ENCODE measurements at places on chromosomes 1 and 21.

DNA sequence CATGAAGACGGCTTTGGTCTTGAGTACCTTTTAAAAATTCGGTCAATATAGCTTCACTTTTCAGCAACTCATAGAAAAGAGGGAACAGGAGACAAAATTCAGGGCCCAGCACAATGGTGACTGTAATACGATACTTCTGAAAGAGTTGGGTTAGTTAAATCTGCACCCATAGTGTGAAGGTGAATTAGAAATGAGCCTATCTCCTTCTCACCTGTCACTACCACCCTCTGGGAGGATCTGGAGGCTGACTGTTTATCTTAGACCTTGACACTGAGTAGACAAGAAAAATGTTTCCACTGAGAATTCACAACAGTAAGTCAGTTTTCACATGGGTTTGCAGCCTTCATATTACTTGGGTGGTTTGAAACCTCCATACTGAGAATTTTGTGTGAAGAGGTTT is 57.9 kb upstream of the HMGB4 start:
- DNase-seq, result no peak

DNA sequence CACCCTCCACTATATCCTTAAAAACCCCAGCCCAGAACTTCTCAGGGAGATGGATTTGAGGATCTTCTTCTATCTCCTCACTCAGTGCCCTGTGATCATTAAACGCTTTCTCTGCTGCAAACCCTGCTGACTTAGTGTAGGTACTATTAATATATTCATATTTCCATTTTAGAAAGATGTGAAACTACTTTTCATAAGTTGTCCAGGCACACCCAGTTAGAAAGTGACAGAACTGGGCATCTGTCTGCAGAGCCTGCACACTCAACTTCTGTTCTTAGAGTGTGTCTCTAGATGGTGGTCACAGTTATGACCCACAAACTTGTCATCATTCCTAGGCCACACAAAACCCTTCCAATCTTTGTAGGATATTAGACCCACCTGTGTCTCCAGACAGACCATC is 55.0 kb downstream of the FCRL5 start:
- no peak for DNase-seq

- DNase-seq, result no peak
Measured at GRCh38 chr1:177928194-177928593, 41.7 kb downstream of the SEC16B start.

GRCh38 chr1:211631168-211631567 is 44.3 kb downstream of the NEK2 start:
- DNase-seq, result no peak

DNA sequence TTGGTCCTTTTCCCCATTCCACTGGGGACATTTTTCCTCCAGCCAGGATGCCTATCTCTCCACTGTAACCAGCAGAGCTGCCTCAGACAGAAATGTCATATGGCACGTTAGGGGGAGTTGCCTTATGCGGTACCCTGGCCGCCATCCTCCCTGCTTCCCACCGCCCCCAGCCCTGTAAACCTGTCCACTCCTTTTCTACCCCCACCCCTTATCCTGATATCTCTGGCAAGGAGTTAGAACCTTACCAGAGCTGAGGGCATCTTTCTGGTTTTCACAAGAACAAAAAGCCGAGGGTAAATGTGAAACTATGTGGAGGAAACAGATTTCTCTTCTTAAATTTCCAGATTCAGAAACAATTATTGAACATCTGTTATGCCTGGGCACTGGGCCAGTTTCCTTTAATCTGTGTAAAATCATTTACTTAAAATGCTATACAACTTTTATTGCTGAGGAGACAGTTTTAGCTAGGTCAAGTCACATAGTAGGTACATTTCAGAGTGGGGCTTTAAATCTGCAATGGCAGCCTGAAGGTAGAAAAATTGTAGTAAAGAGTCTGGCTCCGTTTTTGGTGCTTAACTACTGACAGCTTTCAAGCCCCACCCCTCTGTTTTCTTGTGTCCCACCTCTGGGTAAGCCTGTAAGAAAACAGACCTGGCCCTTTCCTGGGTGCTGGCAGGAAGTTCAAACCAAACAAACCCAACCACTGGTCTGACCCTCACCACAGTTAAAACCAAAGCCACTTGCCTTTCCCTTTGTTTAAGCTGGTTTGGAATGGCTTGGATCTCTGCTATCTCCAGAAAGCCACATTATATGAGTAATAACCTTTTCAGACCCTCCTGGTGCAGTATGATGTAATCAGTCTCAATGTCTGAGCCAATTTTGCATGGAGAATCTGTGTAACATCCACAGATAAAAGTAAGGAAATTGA is 319.0 kb downstream of the HHAT start:
- no peak for DNase-seq

DNA sequence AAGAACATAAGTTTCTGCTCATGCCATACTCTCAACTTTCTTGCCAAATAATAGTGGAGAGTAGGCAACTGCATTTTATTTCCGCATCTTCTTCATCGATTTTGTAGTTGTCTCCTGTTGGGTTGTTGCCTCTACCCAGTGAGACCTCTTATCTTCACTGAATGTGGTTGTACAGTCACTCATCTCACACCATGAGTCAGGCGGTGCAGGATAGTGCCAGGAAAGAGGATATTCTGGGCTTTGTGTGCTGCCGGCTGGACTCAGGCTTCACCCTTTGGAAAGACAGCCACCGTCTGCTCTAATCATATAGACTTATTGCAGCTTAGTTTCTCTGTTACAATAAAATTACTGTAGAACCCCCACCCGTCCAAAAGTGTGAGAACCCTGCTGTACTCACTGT is 154.3 kb upstream of the USP24 start:
- DNase-seq, result no peak

DNA sequence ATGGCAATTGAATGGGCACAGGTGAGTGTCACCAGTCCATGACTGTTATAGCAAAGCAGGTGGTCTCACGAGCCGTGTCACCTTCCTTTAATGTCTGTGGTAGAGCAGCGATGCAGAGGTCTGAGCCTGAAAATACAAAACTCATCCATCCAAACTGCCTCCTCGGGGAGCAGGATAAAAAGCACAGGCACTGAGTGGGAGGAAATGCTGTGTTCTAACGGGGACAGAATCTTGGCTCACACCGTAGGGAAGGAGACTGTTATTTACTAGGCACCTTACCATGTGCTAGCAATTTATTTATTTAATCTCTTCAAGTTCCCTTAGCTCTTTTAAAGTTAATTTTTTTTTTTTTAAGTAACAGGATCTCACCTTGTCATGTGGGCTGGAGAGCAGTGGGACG is 1.2 kb downstream of the ASCL5 start:
- no peak for DNase-seq

DNA sequence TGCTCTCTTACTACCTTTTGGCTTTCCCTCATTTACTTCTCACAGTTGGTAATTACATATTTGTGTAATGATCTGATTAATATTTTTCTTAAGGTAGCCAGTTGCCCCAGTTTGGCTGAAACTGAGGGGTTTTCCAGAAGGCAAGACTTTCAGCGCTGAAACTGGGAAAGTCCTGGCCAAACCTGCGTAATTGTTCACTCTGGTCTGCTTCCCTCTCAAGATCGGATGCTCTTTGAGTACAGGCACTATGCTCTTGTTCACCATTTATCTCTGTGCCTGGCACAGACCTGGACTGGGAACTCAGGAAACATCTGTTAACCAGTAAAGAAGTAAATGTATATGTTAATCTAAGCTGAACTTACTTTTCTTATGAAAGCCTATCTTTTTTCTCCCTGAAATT is 209.6 kb upstream of the HOOK1 start:
- no peak for DNase-seq

- DNase-seq, result no peak
Measured at GRCh38 chr1:14732728-14733047, 134.2 kb downstream of the KAZN start.

GRCh38 chr1:39110325-39110851 is 84.2 kb downstream of the NDUFS5 start:
- DNase-seq, result no peak

- DNase-seq, result no peak
Measured at GRCh38 chr21:42840411-42841155, 38.8 kb downstream of the WDR4 start.

- DNase-seq, result no peak
Measured at GRCh38 chr1:67485046-67485811, 55.0 kb upstream of the SERBP1 start.

GRCh38 chr1:168433238-168433637 is 110.6 kb downstream of the XCL2 start:
- DNase-seq, result no peak

GRCh38 chr21:45834026-45834715 is 147.4 kb upstream of the COL6A1 start:
- DNase-seq, result no peak

DNA sequence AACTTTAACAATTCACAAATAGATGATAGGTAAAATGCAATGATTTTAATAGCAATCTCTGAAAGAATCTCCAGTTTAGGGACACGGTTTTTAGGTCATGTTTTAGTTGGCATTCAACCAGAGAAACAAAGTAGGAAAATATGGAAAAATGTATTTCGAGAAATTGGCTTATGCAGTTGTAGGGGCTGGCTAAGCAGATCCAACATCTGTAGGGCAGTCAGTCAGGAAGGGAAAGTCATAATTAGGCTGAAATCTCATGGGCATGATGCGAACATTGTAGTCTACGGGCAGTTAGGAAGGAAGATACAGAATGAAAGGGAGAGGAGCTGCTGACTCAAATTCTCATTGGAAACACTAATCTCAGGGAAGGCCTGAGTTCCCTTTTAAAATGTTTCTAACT is 1276.0 kb upstream of the ADGRL4 start:
- no peak for DNase-seq

DNA sequence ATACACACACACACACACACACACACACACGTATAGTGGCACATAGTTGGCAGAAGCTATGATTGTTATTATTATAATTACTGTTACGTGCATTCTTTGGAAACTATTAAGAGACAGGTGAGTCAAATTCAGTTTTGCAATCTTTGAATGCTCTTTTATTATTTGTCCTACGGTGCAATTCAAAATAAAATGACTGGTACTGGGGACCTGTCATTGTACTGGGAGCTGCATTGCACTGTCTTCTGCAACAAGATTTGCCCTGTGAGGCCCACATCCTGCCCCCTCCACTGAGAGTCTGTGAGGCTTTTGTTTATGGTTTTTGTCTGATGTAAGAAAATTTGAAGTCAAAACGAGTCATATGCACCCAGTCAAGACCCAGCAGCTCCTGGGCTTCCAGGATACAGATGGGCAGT is 1.9 kb downstream of the LY9 start:
- DNase-seq, result no peak

DNA sequence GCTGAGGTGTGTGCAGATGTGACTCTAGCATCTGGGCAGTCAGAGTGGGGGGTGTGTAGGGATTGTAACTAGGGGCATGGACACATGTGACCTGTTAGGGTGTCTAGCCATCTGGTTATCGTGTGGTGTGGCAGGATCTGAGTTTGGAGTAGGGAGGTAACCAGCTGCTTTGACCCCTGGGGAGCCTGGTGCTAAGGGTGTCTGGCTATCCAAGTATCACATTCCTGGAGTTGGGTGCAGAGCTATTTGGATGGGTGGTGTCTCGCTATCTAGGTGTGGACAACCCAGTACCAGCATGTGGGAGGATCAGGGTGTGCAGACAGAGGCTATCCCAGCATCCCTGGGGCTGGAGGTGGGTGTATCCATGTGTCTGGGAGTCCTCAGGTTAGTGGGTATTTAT is 4.7 kb downstream of the PTPRU start:
- no peak for DNase-seq

GRCh38 chr1:202238914-202239313 is 45.3 kb downstream of the LGR6 start:
- DNase-seq, result no peak

- DNase-seq, result no peak
Measured at GRCh38 chr1:221141096-221141495, 261.9 kb downstream of the HLX start.

GRCh38 chr1:147821883-147822282 is 61.5 kb upstream of the GJA5 start:
- no peak for DNase-seq

DNA sequence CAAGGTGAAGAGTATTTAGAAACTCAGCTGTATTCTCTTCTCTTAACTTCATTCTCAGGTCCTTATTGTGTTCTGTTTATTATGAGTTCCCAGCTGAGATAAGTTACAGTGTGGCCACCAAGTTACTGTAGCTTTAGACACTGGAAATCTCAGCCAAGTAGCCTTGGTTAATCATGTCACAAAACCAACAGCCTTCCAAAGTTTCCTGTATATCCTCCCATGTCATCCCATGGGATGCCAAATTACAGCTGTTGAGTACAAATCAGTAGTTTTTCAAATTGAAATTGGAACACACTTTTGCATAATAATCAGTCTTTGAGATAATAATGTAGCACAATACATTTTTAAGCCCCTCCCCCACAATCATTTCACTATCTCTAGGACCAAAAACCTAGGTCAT is 10.7 kb downstream of the ADAMTS5 start:
- DNase-seq, result no peak

DNA sequence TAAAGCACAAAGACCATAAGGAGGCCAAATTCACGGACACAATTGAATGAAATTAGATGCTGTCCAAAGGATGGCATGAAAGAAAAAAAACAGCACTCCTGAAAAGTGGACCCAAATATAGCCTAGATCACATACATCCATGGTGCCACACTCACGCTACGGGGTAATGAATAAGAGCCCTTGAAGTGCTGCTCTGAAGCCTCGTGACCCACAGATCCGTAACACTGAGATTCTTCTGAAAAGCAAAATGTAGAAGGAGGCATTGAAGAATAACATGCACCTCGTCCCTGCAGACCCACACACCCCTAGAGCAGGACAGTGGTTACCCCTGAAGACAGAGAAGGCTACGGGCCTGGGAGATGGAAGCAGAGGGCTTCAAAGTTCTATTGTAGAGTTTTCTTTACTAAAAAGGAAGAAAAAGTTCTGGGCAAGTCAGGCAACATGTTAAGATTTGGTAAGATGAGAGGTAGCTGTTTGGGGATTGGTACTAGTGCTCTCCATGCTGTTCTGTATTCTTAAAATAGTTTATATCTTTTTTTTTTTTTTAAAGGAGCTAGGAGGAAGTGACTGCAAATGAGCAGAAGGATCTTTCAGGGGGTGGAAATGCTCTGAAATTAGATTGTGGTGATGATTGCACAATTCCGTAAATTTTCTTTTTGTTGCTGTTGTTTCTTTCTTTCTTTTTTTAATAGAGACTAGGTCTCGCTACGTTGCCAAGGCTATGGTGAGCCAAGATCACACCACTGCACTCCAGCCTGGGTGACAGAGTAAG is 4.1 kb upstream of the ITGB2 start:
- no peak for DNase-seq

DNA sequence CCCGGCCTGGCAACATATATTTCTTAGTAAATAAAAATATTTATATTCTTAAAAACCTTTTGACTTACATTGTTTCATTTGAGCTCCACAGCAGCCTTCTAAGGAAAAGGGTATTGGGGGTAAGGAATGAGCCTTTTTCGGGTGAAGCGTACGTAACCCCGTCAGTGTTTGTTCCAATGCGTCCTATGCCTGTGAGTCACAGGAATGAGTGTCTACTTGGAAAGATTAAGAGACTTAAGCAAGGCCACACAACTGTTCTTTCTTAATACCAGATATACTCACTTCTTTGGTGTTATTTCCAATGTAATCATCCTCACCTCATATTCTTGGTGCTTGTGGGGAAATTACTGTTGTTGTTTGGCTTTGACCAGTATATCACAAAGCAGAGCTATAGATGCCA is 22.7 kb downstream of the WDTC1 start:
- no peak for DNase-seq

- no peak for DNase-seq
Measured at GRCh38 chr1:230549625-230550024, 92.7 kb upstream of the COG2 start.

GRCh38 chr1:116763787-116764465 is 9.7 kb downstream of the CD2 start:
- DNase-seq, result no peak

- no peak for DNase-seq
Measured at GRCh38 chr1:201944639-201945038, 1.7 kb downstream of the LMOD1 start.
